ENCODE measurements at places on chromosomes 6 and 20.
A peak's percentile ranks its signal among the peaks of the same experiment; 100 is the strongest.

DNA sequence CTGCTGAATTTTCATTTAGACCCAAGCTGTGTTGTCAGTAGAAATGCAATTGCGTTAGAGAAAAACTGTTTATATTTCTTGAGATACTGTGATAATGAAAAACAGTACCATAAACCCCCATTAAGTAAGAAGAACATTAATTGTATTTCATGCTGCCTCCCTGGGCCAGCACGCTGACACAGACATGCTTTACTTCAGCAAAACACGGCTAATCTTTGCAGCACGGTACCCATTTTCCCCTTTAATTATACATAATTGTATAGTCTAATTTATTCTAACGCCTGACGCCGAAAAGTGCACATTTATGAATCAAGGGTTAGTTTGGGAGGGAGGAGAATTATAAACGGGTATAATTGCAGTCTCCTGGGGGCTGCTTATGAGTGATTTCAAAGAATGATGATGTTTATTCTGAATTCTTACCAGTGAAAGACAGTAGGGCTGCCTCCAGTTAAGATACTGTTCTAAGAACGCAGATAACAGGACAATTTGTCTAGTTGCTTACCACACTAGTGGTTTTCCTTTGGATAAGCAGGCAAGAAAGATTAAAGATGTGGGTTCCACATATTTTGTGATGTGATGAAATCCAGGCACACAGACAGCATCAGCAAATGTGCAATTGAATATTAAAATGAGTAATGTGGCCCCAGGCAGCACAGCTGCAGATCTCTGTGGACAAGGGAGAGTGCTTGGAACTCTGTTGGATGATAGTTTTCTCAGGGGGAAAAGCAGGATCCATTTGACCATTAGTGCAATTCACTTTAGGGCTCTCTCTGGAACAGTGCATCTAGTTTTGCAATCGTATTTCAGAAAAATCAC is 4.7 kb upstream of the SULF2 start:
- peaks cover 1% of the 10 kb centered on the region for H3K27me3 ChIP-seq
- H3K4me1 ChIP-seq: no peaks in the 10 kb centered on the region
- DNase-seq: no peak
- H3K36me3 ChIP-seq: no peaks in the 10 kb centered on the region
- no peak overlapping the region for H3K27ac ChIP-seq

DNA sequence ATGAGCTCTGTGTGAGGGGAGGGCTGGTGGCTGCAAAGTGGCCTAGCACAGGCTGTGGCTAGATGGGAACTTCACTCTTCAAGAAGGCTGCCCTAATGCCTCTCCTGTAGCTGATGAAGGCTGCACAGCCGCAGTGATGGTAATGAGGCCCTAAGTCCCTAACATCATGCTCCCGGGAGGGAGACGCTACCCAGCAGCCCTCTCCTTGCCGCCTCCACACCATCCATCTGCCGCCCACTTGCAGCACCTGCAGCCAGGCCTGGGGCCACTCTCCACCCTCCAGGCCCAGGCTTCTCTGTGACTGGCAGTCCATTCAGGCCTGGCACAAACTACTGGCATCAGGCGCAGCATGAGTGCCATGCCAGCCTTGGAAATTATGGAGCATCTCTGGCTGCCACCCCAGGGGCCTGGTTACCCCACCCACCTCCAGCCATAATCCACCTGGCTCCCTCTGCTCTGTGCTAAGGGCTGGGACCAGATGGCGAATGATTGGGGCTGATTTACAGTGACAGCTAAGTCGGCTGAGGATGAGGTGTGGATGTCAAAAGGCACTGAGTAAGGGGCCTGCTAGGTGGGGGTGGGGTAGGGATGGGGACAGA is 284.2 kb downstream of the LRFN2 start:
- H3K4me1 ChIP-seq: no peaks in the 10 kb centered on the region
- H3K4me3 ChIP-seq: no peak overlapping the region

DNA sequence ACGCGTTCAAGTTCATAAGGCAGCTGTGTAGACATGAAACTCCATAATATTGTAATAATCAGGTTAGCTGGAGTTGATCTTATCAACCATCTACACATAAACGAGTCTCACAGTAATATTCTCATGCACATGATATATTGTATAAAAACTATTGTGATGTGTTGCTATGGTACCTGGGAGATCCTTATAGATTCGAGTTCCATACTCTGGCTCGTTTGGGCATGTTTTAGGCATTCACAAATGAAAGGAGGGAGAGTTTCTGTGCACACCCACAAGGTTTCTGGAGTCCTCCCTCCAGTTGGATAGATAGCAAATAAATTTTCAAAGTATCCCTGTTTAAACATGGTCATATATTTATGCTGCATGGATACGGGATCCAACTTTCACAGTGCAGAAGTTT is 567.5 kb upstream of the SLC35B3 start:
- H3K27ac ChIP-seq: no peak overlapping the region
- DNase-seq: no peak
- H3K4me1 ChIP-seq: no peaks in the 10 kb centered on the region
- no peaks in the 10 kb centered on the region for H3K27me3 ChIP-seq
- no peak overlapping the region for H3K4me3 ChIP-seq
- H3K36me3 ChIP-seq: no peaks in the 10 kb centered on the region

GRCh38 chr6:34791164-34791700 is 651 bp upstream of the BLTP3A start:
- H3K27ac ChIP-seq: peak overlapping the region; percentile 84
- H3K4me1 ChIP-seq: peaks cover 18% of the 10 kb centered on the region
- peak overlapping the region; percentile 97 for H3K4me3 ChIP-seq

DNA sequence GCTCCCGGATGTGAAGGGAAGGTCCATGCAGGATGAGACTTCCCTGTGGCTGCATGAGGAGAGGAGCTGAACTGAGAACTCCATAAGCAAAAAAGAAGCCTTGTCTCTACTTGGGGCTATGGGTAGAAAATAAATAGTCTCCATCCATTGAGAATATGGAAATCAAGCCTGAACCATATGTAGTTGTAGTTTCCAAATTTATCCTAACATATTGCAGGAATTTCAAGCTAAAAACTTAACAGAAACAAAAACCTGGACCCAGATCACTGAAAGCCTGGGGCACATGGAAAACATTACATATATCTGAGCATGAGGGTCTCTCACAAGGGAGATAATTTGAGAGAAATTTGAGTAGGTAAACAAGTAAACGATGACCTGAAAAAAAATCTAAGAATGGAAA is 94.9 kb upstream of the C6orf118 start:
- no peak overlapping the region for H3K27ac ChIP-seq
- DNase-seq: no peak
- H3K4me1 ChIP-seq: no peaks in the 10 kb centered on the region
- H3K36me3 ChIP-seq: no peaks in the 10 kb centered on the region
- H3K27me3 ChIP-seq: peaks cover 2% of the 10 kb centered on the region

DNA sequence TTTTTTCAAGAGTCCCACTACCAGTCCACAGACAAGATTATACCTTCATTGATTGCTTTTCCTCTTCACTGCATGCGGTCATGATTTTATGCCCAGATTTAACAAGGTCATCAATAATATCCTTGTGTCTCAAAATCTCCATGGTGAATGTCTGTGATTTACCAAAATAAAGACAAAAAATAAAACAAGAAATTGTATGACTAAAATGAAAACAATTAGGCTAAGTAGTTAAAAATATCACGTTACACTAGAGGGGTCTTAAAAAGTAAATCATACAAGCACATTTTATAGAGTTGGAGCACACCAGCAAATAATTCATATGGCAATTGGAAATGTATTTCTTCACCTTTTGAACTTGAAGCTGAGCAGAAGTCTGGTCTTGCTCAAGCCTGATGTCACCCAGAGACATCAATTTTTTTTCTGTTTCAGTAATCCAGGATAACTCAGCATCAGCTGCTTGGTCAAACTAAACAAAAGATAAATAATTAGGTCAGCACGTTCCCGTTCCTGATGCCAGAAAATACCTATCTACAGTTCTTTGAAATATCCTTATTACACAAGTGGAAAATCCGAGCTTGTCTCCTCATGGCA is 125.4 kb downstream of the DST start:
- DNase-seq: no peak
- H3K4me3 ChIP-seq: no peak overlapping the region
- H3K4me1 ChIP-seq: peaks cover 17% of the 10 kb centered on the region
- H3K36me3 ChIP-seq: peaks cover 20% of the 10 kb centered on the region
- no peak overlapping the region for H3K27ac ChIP-seq

DNA sequence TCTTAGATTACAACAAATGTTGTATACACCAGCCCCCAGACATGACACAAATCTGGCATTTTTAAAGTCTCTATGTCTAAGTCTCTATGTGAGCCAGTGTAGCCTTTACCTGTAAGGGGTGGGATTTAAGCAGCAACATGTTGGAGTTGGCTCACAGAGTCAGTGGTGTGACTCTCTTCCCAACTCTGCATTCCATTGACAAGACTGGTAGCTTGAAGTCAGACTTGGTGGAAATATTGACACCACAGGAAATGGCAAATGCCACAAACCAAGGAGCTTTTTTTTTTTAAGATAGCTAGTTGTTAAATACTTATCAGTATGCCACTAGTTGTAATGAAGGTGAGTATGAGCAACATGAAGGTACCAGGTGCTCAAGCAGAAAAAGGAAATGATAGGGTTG is 103.1 kb upstream of the SMLR1 start:
- H3K4me1 ChIP-seq: no peaks in the 10 kb centered on the region
- no peak for DNase-seq
- peaks cover 2% of the 10 kb centered on the region for H3K27me3 ChIP-seq
- no peaks in the 10 kb centered on the region for H3K36me3 ChIP-seq

GRCh38 chr6:28345201-28345600 is 4.5 kb upstream of the ZKSCAN3 start:
- H3K36me3 ChIP-seq: no peaks in the 10 kb centered on the region
- no peak overlapping the region for H3K27ac ChIP-seq
- H3K27me3 ChIP-seq: no peaks in the 10 kb centered on the region
- H3K4me3 ChIP-seq: no peak overlapping the region

- H3K4me3 ChIP-seq: no peak overlapping the region
- H3K4me1 ChIP-seq: no peaks in the 10 kb centered on the region
- no peak for DNase-seq
- peaks cover 1% of the 10 kb centered on the region for H3K27me3 ChIP-seq
- no peak overlapping the region for H3K27ac ChIP-seq
Measured at GRCh38 chr6:79964607-79965081, 17.3 kb upstream of the ELOVL4 start.
